ENCODE measurements at places on chromosomes 7 and 10.

DNA sequence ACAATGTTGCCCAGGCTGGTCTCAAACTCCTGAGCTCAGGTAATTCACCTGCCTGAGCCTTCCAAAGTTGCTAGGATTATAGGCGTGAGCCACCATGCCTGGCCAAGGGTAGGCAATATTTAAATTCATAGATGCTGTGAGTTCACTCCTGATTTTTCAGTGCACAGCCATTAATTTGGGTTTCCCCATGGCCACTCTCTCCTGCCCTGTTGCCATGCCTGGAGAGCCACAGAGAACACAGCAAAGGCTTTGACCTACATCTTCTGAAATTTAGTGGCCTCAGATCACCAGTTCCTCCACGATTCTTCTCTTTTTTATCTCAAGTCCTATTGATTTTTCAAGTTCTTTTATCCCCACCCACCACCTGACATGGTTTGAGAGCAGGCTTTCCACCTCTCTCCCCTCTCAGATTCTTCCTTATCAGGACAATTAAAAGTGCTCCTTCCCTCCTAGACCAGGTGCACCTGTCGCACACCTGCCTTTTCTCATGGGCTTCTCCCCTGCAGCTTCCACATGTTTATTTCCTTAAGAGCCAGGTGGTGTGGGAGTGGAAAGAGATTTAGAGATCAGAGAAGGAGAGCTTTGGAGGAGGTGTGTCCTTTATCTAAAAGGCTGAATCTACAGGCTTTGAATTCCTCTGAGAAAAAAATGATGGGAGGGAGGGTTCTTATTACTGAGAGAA, 123.8 kb downstream of the ADRA2A start:
- DNase-seq, result no peak

GRCh38 chr10:80041162-80041561, 37.3 kb upstream of the TMEM254 start:
- no peak for DNase-seq

DNA sequence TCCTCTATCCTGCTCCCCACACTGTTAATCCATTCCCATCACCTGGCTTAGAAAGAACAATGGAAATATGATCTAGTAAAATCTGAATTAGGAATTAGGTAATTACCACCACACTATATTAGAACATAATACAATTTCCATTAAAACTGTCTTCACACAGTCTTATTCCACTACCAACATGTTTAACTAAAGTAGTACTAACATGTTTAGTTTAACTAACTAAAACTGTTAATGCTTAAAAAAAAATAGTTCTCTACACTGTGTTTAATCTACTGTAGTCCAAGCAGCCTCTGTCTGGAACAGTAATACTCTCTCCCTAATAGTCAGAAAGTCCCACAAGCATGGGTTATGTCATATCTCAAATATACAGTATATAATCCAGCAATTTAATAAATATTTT, 150.8 kb downstream of the SGMS1 start:
- no peak for DNase-seq

DNA sequence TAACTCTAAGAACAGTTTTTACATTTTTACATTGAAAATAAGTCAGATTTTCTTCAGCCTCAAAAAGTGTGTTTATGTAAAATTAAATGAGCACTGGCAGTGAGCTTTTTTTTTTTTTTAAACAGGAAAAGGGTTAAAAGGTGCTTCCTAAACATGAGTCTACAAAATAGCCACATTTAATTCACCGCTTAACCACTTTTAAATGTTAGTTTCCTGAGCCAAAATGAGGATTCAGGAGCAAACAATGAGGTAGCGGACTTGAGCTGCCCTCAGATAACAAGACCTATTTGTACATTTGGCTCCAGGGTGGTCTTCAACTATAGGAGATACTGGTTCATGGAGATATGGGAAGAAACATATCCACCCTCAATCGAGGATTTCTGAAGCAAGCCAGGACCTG, 22.8 kb downstream of the AKR1C3 start:
- no peak for DNase-seq

- no peak for DNase-seq
Observed at GRCh38 chr7:100486753-100487446, 3.2 kb downstream of the NYAP1 start.

GRCh38 chr10:30348378-30348776, 701 bp downstream of the MTPAP start:
- DNase-seq, result no peak

DNA sequence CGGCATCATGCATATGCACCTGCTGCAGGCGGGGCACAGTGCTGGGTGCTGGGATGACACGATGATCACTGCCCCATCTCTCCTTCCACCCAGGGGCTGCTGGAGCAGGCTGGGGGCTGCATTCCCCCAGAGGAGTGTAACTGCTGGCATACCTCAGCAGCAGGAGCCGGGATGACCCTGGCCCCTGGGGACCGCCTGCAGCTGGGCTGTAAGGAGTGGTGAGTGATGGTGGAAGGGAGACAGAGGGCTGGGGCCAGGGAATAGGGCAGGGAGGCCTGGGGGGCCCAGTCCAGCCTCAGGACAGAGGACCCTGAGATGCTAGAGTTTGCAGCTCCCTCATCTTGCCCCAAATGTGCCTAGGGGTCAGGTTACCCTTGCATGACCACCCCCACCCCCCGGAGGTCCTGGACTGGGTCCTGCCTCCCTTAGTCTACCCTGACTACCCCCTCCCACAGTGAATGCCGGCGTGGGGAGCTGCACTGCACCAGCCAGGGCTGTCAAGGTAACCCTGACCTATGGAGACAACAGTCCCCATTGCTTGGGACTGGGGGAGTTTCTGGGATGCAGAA, 14.5 kb upstream of the ZNF862 start:
- no peak for DNase-seq

DNA sequence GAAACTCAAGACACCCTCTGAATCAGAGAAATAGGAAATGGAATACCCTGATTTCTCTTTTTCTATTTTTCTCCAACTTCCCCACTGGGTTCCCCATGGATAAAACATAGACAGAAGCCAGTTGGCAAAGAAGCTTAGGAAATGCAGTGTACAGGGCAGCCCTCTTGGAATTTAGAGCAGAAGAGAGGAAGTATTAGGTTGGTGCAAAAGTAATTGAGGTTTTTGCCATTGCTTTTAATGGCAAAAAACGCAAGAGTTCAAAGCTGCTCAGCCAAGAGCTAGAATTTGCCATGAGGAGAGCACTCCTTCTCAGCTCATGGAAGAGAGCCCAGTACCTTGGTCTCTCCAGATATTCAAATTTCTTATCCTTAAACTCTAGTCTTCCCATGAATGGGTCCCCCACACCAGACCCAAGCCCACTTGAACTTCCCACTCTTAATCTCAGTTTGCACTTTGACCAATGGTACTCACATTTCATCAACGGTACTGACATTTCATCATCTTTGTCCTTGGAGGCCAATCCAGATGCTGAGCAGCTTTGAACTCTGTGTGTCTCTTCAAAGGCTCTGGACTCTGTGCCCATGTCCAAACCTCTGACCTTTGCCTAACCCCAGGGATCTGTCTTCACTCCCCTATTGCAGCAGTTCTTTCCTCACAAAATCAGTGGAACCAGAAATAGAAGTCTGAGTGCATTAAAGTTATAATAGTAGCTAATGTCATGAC, 73.2 kb upstream of the PPP1R3C start:
- DNase-seq, result peak; percentile 8

DNA sequence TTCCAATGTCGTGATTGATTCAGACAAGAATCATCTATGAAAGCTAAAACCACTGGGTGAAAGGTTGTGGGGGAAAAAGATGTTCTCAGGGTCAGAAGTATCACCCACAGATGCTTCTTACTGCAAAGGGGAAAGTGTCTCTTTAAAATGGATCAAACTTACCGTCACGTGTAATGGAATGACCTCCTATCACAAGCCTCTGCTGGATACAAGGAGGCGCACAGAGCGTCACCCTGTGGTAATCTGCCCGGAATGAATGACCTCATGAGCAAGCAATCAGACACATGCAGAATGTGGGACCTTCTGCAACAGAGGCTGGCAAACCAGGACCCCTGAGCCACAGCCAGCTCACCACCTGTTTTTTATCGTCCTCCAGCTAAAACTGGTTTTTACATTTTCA, 33.0 kb downstream of the WIPF3 start:
- no peak for DNase-seq

GRCh38 chr7:116588225-116588624, 63.4 kb downstream of the CAV1 start:
- DNase-seq, result peak; percentile 74

- no peak for DNase-seq
Observed at GRCh38 chr7:92695308-92696261, 105.4 kb upstream of the FAM133B start.

DNA sequence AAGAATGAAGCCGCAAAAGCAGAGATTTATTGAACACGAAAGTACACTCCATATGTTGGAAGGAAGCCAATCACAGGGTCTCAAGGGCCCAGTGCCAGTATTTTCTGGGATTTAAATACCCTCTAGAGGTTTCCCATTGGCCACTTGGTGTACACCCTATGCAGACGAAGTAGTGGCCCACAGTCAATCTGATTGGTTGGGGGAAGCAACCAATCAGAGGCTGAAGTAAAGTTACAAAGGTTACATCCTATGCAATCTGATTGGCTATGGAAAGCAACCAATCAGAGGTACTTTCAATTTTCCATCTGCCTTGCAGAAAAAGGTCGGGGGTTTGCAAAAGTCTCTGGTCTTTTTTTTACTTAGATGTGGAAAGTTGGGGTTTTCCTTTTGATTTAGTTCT, 481.3 kb upstream of the NRP1 start:
- DNase-seq, result no peak

DNA sequence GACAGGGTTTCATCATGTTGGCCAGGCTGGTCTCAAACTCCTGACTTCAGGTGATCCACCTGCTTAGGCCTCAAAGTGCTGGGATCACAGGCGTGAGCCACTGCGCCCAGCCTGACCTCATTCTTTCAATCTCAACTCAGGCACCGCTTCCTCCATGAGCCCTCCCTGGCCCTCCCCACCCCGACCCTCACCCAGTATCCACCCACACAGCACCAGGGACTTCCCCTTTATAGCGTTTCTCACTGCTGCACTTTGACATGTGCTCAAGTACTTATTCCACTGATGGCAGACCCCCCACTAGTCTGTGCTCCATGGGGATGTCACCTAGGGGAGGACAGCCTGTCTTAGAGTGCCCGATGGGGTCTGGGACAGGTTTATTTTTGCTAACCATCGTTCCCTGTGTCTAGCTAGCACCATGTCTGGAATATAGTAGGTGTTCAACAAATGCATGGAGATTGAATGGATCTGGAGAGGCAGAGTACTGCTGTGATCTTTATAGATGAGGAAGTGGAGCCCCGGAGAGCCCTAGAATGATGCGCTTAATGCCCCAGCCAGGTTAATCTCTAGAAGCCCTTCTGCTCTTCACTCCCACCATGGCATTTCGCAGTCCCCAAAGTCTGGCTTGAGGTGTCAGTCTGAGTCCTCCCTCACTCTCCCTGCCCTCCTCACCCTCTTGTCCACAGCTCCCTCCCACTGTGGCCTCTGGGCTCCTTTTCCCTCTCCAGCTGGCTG, 258.8 kb downstream of the RPS24 start:
- no peak for DNase-seq

- no peak for DNase-seq
Observed at GRCh38 chr10:14162629-14163344, 167.9 kb downstream of the FRMD4A start.

GRCh38 chr10:102835007-102835482, 2.2 kb downstream of the CYP17A1 start:
- peak; percentile 93 for DNase-seq

DNA sequence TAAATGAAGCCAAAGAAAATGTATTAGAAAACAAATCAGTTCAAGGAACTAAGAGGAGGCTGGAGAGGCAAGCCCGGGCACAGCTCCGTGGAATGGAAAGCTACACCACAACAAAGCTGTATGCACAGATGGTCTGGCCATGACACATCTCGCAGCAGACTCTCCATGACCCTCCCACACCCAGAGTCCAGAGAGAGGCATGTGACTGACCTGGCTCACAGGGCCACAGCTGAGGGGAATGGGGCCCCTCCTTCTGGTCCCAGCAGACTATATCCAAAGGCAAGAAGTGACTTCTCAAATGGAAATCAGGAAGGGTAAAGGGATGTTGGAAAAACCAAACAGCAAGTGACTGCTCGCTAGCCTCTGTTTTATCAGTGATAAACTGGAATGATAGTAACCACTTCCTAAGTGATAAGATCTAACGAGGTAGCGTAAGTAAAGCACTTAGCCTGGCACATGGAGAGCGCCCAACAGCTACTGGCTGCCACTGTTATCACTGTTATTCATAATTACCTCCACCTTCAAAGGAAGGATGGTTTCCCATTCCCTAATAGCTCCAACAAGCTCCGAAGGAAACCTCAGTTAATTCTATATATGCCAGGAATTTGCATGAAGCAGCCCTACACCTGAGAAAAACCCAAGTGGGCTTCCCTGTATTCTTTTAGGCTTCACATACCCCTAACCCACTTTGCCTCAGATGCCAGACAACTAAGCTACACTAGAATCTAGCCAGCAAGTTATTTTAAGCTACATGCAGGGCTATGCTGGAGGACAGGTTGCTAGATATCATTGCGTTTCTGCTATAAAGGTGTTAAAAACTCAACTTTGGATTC, 8.4 kb downstream of the OSBPL3 start:
- DNase-seq, result peak; percentile 61

DNA sequence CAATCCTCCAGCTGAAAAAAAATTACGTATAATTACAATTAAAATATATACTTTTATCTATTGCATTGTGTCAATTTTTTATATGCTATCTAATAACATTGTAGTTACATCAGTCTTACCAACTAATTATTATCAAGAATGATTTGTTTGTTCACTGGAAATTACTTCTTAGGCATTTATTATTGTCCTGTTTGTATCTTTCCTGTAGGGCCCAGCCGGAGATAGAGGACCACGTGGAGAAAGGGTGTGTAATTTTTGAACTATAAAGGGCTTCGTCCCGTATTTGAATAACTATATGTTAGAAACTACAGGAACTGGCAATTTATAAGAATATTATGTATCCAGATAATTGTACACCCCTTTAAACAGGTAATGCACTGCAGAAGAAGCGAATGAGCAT, 4.1 kb downstream of the COL1A2 start:
- no peak for DNase-seq

DNA sequence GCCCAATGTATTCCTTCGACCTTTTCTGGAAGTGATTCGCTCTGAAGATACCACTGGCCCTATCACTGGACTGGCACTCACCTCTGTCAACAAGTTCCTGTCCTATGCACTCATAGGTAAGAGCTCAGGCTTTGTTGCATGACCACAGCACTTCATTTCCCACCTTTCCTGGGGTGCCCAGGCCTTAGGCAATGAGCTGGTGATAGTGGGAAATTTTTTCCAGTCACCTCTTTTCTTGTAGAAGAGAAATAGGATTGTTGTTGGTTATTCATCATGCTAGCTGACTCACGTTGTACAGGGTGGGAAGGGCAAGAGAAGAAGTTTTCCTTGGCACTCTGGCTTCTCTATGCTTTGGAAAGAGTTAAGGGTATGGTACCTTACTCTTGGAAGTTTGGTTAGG, 51.4 kb upstream of the NFKB2 start:
- DNase-seq, result no peak

- no peak for DNase-seq
Observed at GRCh38 chr10:119412244-119413092, 130.1 kb downstream of the RGS10 start.

- peak; percentile 65 for DNase-seq
Observed at GRCh38 chr7:50792342-50793119, 9.8 kb upstream of the GRB10 start.

- DNase-seq, result no peak
Observed at GRCh38 chr7:130286881-130287280, 6.1 kb upstream of the CPA4 start.

- no peak for DNase-seq
Observed at GRCh38 chr10:66737241-66737640, 188.6 kb upstream of the LRRTM3 start.
